Iris pigment epithelial cell (primary cell): ENCODE measurements at places on chromosomes 7 and 10.

DNA sequence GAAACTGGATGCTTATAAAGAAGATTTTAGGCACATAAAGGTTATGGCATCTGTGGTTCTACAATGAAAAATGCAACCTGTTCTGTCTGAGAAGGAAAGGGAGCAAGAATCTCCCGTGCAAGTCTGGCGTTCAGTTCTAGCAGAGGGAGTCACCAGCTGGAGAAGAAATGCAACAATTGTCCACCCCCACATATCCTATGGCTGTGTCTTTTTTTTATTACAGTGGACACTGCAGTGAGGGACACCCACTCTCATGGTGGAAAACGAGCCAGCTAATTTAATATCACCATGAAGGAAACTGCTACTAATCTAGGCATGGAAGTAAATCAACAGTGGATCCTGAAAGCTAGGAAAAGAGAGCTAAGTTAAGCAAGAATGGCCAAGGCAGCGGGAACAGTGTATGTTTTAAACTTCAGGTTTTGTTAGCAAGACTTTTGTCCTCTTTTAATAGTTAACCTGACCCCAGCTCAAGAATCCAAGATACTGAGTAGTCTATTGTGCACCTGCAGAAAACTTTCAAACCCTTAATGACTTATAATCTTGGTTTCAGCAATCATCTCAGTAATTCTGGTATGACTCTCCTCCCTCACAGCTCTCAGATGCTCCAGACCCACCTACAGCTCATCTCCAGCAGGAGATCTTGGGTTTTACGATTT is 149.3 kb downstream of the FGFR2 start:
- DNase-seq, result no peak

- no peak for DNase-seq
Measured at GRCh38 chr10:103808780-103809179, 46.6 kb downstream of the SH3PXD2A start.

GRCh38 chr7:121901026-121901425 is 28.1 kb downstream of the PTPRZ1 start:
- no peak for DNase-seq

DNA sequence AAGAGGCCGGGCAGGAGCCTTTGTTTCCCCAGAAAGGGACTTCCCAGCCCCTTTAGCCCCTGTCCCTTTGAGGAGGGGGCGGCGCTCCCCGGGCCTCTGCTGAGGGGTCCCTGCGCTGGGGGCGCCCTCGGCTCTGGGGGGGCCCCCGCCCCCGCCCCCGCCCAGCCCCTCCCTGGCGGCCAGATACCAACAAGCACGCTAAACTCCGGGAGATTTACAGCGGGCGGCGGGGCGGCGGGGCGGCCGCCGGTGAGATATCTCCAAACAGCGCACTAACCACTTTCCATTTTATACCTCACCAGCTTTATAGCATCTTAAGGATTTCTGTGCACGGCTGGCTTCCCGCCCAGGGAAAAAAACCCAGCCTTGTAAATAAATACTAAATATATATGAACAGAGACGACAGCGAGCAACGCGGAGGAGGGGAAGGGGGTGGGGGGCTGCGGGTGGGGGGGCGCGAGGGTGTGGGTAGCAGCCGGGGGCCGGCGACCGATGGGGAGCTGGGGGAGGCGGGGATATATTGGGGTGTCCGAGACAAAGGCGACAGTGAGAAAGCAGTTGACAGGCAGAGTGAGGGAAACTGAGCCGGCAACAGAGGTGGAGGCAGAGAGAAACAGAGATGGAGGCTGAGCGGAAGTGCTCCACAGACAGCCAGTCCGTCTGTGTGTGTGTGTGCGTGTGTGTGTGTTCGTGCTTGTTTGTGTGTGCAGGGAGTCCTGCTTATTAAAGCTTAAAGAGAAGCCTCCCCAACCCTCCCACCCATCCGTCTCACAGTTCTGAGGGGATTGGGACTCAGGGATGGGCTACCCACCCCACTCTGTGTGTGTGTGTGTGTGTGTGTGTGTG is 85.8 kb downstream of the HIF1AN start:
- peak; percentile 6 for DNase-seq

DNA sequence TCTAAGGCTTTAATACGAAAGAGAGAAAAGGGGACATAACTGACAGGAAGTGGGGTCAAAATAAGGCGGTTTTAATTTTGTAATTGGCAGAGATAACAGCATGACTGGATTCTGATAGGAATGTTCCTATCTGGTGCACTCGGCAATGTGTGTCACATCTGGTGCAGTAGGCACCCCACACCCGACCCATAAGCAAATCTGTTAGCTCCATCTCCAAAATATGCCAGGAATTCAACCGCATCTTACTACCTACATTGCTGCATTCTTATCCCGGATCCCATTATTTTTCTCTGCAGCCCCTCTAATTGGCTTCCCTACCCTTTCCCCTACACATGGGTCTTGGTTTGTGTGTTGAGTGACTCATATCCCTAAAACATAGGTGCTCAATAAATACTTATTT is 19.1 kb upstream of the GALNT11 start:
- peak; percentile 19 for DNase-seq

DNA sequence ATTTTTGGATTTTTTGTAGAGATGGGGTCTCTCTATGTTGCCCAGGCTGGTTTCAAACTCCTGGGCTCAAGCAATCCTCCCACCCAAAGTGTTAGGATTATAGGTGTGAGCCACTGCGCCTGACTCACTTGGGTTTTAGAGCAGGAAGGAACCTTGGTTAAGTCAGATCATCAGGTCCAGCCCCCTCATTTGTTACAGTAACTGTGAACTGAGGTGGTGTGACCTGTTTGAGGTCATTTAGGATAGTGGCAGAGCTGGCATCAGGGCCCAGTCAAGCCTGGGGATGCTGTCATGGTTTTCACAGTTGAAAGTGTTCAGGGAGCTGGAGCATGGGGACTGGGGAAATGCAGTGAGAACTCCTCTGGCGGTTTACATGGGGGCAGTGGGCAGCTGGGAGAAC is 159.6 kb downstream of the TAX1BP1 start:
- DNase-seq, result no peak

DNA sequence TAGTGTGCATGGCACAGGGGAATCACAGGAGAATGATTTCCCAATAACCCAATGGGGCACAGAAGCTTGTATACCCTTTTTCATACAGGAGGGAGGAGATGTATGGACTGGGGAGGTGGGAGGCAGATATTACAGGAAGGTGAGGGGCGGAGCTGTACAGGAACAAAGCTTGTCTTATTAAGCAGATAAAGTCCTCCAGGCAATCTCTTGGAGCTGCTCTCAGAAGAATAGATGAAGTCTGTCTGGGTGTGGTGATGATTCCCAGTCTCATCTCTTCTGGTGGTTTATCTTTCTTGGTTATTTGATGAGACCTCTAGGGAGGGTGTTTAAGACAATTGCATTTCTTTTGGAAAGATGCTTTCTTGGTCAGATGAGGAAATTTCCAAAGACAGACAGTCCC is 25.1 kb upstream of the CPA5 start:
- no peak for DNase-seq

DNA sequence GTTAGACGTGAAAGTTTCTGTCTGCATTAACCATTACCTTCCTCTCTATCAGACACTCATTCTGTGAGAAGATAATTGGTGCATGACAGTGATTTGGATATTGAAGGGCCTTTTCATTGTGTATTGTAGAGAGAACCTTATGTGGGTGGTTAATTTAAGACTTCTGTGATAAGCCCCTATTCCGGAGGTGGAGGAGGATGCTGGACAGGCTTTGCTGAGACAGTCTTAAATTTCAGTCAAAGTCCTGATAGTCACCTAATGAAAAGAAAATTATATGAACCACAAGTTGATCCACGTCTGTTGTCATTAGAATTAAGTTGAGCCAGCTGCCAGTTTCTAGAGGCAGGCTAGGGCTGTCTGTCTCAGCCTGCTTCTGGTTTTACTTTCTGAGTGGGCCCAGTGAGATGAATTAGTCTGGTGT is 62.9 kb downstream of the CELF2 start:
- no peak for DNase-seq

GRCh38 chr10:104020020-104020419 is 53.1 kb downstream of the SLK start:
- DNase-seq, result no peak

GRCh38 chr10:82874671-82875070 is 999.7 kb downstream of the NRG3 start:
- DNase-seq, result no peak

DNA sequence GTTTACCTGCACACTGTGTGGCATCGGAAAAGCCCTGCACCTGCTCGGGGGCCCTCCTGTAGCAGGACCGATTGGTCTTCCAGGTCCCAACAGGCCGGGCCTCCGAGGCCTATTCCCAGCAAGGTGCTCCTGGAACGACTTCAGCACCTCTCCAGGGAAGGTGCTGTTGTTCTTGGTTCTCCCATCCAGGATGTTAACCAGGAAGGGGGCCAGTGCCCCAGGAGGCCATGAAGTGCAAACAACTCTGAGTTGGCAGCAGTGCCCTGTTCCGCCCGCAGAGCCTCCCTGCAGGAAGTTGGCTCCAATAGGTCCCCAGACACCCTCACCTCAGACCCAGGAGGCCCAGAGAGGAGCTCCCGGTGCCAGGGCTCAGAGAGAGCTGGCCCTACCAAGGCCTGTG is 64.0 kb upstream of the DUSP5 start:
- DNase-seq, result no peak

DNA sequence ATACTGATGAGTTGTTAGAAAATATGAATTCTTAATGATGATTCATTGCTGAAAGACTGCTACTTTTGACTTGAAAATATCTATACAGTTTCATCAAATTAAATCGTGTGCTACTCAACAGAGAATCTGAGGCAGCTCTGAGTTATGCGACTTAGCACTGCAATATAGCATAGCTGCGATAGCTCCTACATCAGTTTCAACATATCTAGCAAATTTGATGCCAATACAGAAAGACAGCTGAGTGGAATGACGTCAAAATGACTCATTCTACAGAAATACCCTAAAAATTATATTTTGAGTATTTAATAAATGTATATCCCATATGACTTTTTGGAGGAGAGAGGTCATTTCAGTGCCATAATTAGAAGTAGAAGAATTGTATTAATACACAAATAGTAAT is 1.1 kb upstream of the TARP start:
- DNase-seq, result peak; percentile 22

DNA sequence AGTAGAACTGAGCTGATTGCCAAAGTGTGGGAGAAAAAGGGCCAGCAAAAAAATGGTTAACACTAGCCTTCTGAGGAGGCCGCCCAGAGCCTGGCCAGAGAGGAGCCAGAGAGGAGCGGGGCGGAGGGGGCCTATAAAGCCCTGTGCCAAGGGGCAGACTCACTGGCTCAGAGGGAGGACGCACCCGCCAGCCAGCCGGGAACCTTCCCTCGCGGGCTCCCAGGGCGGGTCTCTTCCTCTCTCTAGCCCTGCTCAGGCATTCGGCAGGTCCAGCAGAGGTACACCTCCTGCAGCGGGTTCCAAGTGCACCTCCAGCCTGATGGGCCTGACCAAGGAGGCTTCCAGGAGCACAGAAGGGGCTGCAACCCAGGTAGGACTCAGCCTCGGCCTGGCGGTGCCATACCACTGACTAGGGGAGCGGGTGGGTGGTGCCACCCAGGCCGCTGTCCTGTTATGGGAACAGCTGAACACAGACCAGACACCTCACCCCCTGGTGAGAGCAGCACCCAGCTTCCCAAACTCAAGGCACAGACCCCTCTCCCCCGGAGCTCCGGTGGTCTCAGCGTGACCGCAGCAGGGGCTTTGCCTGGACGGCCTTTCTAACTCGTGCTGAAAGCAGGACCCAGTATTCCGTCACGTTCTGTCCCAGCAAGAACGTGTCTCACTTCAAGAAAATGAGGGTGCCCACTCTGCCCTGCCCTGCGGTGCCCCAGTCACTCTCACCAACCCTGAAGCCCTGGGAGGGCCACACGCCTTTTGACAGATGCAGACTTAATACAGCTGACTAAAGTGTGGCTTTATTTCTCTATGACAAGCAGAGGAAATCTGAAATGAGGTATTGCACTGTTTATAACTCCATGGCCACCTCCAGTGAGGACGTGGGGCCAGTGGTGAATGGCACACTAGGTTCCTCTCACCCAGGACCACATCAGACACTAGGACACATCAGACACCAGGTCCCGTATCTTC is at the start of gene GPER1:
GPER1 (plus strand) TSS at position 162 of the 969 bp plus-strand sequence. CDS start 3,616 bp downstream, outside the sequence.
- no peak for DNase-seq

DNA sequence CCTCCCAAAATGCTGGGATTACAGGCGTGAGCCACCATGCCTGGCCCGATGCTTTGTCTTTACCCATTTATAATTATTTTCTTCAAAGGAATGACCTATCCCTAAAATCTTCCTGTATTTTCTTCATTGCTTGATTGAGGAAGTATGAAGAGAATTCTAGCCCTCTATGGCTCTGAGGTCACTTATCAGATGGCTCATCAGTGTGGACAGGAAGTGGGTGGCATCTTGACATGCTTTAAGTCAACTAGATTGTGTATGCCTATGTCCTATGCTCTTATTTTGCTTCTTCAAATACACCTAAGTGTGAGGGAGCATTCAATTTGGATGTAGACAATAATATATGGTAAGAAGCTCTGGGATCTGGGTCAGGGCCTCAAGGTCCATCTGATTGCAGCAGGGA is 1020.5 kb downstream of the LRMDA start:
- DNase-seq, result no peak

DNA sequence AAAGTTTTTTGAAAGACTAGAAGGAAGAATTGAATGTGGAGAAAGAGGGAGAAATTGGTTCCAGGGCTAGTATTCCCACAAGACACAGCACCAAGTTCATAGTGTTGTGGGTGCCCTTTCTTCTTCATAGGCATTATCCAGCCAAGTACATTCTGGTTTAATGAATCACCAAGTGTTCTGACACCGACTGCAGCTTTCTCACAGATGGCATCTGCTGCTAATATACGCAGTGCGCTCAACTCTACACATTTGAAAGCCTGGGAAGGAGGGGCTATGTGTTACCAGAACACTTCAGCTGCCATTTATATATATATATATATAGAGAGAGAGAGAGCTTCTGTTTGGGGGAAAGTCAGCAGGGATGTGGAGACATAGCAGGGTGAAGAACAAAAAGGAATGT is 1168.4 kb downstream of the GATA3 start:
- DNase-seq, result peak; percentile 21

DNA sequence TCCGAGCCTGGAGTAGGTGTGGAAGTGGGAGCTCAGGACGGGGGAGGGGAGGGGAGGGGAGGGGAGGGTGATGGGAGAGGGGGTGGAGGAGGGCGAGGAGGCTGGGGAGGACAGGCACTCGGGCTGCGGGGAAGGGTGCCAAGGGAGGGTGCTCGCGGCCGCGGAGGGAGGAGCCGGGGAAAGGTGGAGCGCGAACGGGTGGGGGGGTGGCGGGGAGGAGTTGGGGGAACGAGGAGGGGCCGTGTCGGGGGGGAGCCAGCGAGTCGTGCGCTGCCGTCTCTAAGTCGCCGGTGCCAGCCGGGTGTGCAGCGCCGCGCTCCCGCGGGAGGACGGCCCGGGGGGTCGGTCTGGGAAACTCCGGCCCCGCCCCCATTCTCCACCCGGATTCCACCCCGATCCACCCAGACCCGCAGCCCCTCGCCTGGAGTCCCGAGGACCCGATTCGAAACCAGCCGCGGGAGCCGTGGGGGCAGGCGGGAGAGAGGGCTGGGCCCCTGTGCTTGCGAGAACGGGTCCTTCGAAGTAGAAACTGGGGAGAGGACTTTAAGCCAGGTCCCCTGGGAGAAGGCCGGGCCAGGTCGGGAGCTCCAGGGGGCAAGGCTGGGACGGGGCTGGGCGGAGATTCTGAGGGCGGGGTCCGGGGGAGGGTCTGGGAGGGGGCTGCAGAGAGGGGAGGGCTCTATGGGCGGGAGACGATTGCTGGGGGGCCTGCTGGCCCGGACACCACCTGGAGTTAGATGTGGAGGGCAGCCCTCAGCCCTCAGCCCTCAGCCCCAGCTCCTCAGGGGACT is at the start of gene ZNF467:
ZNF467 (minus strand) TSS at position 143 of the 791 bp plus-strand sequence. CDS start 2,556 bp downstream, outside the sequence.
- peak; percentile 11 for DNase-seq

- DNase-seq, result peak; percentile 63
Measured at GRCh38 chr7:1466524-1467271, 7.4 kb upstream of the MICALL2 start.
